Natural killer cell (primary cell): ENCODE measurements at places on chromosomes 3 and 15. TPM values are rescaled to one million over a fixed set of nuclear protein-coding genes. Genes with fewer than 3 reads are reported as not detected.

DNA sequence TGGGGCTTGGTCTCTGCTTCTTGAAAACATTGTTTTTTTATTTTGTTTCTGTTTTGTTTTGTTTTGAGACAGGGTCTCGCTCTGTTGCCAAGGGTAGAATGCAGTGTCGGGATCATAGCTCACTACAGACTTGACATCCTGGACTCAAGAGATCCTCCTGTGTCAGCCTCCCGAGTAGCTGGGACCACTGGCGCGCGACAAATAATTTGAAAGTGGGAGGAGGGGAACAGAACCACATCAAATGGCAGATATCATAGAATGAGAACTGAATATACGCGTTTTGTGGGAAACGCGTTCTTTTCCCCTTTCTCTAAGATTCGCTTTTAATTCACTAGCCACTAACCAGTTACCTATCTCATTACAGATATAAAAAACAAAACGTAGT is 641 bp upstream of the VPS13C start:
- DNase-seq, result no peak
- H3K27me3 ChIP-seq, result peaks cover 9% of the 10 kb centered on the region
- peaks cover 9% of the 10 kb centered on the region for H3K4me1 ChIP-seq
- H3K36me3 ChIP-seq, result no peaks in the 10 kb centered on the region

- no peak overlapping the region for H3K27ac ChIP-seq
- no peaks in the 10 kb centered on the region for H3K27me3 ChIP-seq
- no peaks in the 10 kb centered on the region for H3K4me1 ChIP-seq
- H3K36me3 ChIP-seq, result no peaks in the 10 kb centered on the region
- H3K4me3 ChIP-seq, result no peak overlapping the region
- no peak for DNase-seq
These were observed 280.0 kb upstream of the SOX2 start for GRCh38 chr3:181431748-181432147.

GRCh38 chr3:28667646-28668621 is 319.3 kb upstream of the AZI2 start:
- H3K4me1 ChIP-seq, result no peaks in the 10 kb centered on the region
- no peaks in the 10 kb centered on the region for H3K27me3 ChIP-seq
- H3K4me3 ChIP-seq, result no peak overlapping the region

DNA sequence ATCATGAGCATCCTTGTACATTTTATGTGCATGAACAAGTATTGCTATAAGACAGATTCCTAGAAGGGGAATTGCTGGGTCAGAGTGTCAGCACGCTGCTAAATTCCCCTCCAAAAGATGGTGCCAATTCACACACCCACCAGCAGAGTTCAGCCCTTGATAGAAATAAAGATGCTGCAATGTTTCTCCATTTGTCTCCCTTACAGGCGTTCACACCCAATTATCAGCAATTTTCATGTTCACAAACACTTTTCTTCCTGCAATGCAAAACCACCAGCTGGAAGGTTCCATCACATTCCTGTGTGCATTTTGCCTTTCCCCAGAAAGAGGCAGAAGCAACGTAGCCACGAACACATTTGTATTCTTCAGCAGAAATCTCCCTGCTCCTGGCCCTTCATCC is 3.3 kb upstream of the TAMM41 start:
- H3K4me3 ChIP-seq, result no peak overlapping the region
- DNase-seq, result no peak

DNA sequence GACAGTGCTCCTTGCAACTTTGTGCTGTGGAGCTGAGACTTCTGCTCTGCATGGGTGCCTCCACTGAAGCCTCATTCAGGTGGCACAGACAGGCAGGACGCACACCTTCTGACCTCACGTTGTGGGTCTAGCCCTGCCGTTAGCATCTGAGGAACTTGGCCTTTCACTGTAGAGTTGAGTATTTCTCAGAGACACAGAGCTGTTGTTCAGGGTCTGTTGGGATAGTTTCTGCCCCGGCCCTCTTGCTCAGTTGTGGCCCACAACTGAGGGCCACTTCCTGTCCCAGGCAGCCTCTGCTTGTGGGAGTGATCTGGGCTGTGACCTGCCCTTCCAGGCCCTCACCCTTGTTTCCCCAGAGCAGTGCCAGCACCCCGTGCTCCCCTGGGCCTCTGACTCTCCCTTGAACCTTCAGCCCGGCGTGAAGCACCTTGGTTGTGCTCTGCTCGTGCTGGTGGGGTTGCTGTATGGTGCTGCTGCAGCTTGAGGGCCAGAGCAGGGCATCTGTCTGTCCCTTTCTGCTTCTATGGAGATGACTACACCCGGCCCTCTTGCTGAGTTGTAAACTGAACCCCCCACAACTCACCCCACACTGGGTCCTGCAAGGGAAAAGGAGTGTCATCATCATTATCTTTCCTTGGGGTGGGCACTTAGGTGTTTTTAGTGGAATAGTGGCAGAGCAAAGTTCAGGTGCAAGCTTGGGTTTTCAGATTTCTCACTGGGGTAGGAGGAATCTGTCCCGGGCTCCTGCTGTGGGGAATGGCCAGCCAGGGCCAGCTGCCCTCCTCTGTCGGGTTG is 11.7 kb downstream of the BAHD1 start:
- peak overlapping the region; percentile 69 for H3K27ac ChIP-seq
- H3K4me3 ChIP-seq, result no peak overlapping the region
- no peaks in the 10 kb centered on the region for H3K36me3 ChIP-seq

DNA sequence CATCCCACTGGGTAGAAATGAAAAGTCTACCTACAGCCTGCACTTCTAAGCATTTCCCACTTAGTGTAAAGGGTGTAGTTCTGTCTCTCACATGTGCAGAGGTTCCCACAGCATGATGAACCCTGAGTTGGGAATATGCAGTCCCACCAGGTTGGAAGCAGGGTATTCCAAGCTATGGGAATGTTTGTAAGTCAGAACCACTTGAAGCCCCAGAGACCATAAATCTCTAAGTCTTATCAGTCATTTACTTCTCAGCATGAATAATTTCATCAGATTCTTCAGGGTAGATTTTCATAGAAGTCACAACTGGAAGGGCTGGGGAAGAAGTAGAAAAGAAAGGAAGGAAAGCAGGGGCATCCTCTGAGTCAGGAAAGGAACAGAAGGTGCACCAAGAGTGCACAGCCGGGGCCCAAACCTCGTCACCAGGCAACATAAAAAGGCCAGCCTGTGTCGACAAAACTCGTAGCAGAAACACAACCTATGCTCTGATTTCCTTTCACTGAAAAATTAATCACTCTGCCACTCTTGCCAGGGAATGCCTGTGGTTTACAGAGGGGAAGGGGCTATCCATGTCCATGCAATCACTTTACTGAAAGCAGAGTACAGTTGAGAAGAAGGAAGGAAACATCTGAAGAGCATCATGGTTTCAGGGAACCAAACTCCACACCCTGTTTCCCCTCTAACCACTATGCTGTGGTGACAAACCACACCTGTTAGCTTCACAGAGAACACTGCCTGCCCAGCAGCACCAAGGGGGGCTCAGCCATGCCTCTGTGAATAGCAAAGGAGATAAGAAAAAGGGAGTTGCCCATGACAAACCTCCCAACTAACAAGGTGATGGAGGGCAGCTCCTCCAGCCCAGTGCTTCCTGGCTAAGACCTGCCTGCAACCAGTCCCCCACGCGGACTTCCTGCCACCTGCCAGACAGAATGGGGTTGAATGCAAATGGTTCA is 40.5 kb downstream of the SH3BP5 start:
- peak overlapping the region; percentile 2 for H3K4me3 ChIP-seq
- no peaks in the 10 kb centered on the region for H3K27me3 ChIP-seq
- DNase-seq, result peak; percentile 67
- peaks cover 92% of the 10 kb centered on the region for H3K4me1 ChIP-seq
- peaks cover 10% of the 10 kb centered on the region for H3K36me3 ChIP-seq

GRCh38 chr3:166052440-166052839 is 215.2 kb upstream of the BCHE start:
- no peaks in the 10 kb centered on the region for H3K27me3 ChIP-seq
- H3K4me1 ChIP-seq, result no peaks in the 10 kb centered on the region
- H3K4me3 ChIP-seq, result no peak overlapping the region
- DNase-seq, result no peak
- H3K36me3 ChIP-seq, result no peaks in the 10 kb centered on the region
- no peak overlapping the region for H3K27ac ChIP-seq

DNA sequence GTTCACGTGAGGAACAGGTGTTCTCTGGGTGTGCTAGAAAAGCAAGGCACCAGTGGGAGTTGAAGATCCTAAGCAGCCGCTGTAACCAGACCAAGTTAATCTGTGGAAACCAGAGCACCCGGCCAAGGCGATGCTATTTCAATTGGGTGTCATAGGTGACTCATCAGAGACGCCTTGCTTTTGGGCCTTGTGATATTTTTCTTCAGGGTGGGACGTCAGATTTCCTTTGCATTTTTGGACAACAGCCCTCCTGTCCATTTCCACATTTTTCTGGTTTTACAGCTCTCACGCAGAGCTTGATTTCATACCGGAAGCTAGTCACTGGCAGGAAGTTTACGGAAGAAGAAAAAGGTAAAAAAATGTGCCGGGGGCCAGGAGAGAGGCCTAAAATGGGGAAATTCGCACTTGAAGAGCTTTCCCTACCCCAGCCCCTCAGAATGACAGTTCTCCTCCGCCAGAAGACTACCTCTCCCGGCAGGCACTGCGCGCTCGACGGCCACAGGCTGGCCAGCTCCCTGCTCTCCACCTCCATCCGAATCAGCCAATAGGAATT is 471 bp upstream of the KBTBD8 start:
- DNase-seq, result peak; percentile 17
- H3K36me3 ChIP-seq, result no peaks in the 10 kb centered on the region
- H3K27me3 ChIP-seq, result peaks cover 6% of the 10 kb centered on the region

- no peaks in the 10 kb centered on the region for H3K27me3 ChIP-seq
- no peaks in the 10 kb centered on the region for H3K36me3 ChIP-seq
- no peak overlapping the region for H3K4me3 ChIP-seq
- no peak overlapping the region for H3K27ac ChIP-seq
- no peak for DNase-seq
These were observed 895.5 kb downstream of the ROBO2 start for GRCh38 chr3:77935418-77935817.

- H3K27ac ChIP-seq, result no peak overlapping the region
- H3K36me3 ChIP-seq, result no peaks in the 10 kb centered on the region
- H3K4me3 ChIP-seq, result no peak overlapping the region
These were observed 426.4 kb upstream of the RGMA start for GRCh38 chr15:93515256-93516051.

DNA sequence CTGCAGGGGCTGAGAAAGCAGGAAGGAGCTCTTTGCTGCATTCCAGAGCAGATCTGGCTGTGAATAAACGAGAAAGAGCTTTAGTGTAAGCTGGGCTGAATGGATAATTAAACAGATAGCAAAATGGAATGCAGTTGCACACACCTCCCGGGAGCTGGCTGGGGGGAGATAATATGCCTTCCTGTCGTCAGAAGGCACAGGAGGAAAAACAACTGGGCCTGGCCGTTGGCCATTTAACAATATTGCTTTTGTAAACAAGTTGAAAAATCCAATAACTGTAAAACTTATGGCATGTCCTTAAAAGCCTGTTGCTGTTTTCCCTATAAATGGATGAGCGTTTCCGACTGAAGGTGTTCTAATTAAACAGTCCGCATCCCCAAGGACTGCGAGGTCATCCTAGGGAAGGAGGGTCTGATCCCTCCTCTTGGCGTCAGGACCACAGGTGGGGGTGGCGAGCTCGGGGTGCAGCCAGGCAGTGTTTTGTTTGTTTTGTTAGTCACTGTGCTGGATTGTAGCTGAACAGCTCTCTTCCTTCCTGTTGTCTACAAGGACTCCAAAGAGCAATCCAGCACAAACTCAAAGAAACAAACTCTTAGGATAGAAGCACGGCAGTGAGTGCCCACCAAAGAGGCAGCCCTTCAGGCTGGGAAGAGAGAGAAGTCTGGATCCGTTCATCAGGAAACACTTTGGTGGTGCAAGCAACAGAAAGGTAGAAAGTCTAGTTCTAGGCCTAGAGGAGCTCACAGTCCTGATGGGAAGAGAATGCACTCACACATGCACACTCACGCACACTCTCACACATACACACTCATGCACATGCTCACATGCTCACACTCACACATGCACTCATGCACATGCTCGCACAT is 133.4 kb upstream of the SMAD3 start:
- H3K4me3 ChIP-seq, result no peak overlapping the region
- H3K4me1 ChIP-seq, result peaks cover 4% of the 10 kb centered on the region
- peak; percentile 1 for DNase-seq

- H3K4me3 ChIP-seq, result no peak overlapping the region
- no peak overlapping the region for H3K27ac ChIP-seq
- no peaks in the 10 kb centered on the region for H3K27me3 ChIP-seq
- no peaks in the 10 kb centered on the region for H3K36me3 ChIP-seq
These were observed 350.5 kb downstream of the TIGIT start for GRCh38 chr3:114644367-114644766.

- no peak overlapping the region for H3K27ac ChIP-seq
- peaks cover 15% of the 10 kb centered on the region for H3K4me1 ChIP-seq
- no peaks in the 10 kb centered on the region for H3K36me3 ChIP-seq
These were observed 5.2 kb upstream of the TBC1D2B start for GRCh38 chr15:78082743-78083110.

DNA sequence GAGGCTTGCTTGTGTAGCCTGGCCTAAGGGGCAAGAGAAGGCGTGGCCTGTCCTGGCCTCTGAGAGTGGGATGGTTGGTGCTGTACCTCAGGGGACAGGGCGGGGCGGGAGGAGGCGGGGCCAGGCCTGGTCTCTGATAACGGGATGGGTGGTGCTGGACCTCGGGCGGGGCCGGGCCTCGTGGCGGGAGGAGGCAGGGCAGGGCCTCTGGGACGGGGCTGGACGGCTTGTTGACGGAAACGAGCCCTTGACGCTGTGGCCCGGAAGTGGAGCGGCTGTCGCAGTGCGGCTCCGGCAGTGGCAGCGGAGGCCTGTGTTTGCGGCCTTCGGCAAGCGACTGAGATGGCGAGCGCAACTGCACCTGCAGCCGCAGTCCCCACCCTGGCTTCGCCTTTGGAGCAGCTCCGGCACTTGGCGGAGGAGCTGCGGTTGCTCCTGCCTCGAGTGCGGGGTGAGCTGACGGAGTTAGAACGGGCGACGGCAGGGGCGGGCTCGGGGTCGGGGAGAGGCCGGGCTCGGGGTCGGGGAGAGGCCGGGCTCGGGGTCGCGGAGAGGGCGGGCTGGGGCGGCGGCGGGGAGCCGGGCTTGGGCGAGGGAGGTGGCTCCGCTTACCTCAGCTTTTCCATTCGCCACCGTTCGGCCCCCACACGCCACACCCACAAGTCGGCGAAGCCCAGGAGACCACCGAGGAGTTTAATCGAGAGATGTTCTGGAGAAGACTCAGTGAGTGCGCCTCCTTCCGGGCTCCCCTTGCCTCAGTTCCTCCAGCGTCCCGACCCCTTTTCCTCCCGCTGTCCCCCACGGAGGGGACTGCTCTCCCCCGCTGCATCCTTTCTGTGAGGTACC is at the start of gene CCNDBP1:
Gene CCNDBP1, plus strand, starts transcription at position 247 of the 846 bp plus-strand sequence. Its CDS starts 96 bp downstream, at position 343.
- peaks cover 16% of the 10 kb centered on the region for H3K4me1 ChIP-seq
- peak within 1 kb of the TSS; percentile 73 for H3K4me3 ChIP-seq
- DNase-seq, result peak; percentile 82
- H3K36me3 ChIP-seq, result peaks cover 28% of the 10 kb centered on the region
- H3K27me3 ChIP-seq, result no peaks in the 10 kb centered on the region
- peak within 1 kb of the TSS; percentile 93 for H3K27ac ChIP-seq

DUOXA2 gene
- total RNA-seq, result not detected

AMT gene
- 13.4 TPM for total RNA-seq

CFAP100 gene
- total RNA-seq, result not detected

UACA gene
- 3.1 TPM for total RNA-seq

IMPG2 gene
- total RNA-seq, result 0.52 TPM

FANCD2 gene
- total RNA-seq, result 14.6 TPM

SMCO1 gene
- total RNA-seq, result not detected

AMIGO3 gene
- total RNA-seq, result not detected
